Pons (tissue), 1 donor: ENCODE measurements at places on chromosomes 5 and 9.

GRCh38 chr5:180289433-180289832 is 2.5 kb downstream of the MAPK9 start:
- no peak for DNase-seq

DNA sequence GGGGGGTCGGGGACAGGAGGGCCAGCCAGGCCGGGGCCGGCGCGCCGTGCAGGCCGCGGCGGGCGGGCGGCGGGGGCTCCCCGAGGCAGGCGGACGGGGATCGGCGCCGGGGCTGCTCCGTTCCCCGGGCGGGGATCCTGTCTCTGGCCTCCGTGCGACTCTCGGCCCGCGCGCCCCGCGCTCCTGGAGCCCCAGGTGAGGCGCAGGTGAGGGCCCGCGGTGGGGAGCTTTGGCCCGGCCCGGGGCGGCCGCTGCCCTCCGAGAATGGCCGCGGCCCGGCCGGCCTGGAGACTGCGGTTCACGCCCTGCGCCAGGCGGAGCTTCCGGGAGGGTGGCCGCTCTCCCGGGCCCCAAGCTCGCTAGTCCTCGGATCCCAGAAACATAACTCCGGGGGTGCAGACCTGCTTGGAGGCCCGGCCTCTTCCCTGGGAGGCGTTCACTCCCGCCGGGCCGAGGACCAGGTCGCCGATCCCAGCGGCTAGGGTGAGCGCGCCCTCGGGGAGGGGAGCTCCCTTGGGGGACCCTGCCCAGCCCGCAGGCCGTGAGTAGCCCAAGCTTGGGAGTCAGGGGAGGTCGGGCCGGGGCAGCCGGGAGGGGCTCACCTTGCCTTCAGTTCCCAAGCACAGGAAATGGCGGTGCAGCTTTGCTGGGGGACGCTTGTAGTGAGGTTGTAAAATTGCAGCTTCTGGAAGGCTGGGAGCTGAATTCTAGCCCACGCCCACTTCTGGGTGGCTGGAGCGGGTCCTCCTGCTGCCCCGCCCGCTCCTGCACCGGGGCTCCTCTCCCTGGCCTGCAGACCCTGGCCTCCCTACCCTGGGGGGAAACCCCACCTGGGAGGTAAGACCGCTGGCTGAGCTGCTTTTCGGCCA is 723 bp downstream of the PPP1R26 start:
- no peak for DNase-seq

DNA sequence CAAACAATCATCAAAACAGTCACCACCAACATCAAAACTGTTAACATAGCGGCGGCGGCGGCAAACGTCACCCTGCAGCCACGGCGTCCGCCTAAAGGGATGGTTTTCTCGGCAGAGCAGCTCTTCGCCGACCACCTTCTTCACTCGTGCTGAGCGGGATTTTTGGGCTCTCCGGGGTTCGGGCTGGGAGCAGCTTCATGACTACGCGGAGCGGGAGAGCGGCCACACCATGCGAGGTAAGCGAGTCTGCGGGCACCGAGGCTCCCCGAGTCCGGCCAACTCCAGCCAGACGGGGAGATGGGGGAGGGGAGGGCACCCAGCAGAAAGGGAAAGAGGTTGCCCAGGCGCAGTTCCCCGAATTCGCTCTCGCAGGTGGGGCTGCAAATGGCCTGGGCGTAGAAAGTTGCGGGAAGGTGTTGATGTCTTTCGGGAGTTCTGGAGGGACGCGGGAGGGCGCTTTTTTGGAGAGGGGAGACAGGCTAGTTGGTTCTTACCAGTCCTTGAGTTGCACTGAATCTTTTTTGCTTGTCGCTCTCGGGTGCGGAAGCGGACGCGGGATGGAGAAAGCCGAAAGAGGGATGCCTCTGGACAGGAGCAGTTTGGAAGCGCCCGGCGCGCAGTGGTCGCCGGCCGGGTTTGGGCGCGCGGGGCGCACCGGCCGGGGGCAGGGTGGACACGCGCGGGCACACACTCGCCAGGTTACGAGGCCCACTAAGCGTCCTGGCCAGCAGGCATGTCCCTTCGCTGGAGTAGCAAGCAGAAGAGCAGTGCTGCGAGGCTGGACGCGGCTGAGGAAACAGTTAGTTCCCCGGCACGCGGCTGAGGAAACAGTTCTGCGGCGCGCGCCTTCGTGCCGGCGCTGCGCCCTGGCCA is 849 bp downstream of the RORB start:
- no peak for DNase-seq

DNA sequence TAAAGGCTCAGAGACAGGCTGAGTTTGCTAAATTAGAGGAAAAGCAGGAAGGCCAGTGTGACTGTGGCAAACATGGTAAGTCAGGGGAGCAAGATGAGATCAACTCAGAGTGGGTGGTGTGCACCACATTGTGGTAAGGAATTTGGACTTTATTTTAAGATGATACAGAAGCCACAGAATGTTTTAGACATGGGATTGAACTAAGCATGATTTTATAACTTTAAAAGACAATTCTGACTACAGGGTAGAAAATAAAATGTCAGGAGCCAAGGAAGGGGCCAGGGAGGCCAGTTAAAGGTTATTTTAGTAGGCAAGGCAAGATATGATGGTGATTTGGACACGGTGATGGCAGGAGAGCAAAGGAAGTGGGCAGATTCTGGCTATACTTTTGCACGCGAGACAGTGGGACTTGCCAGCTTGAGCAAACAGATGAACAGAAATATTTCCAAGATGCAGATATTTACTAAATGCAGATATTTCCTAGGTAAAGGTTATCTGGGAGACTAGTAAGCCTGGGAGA is 53.9 kb downstream of the TSSK1B start:
- DNase-seq, result no peak

GRCh38 chr5:1801222-1801966 is at the start of gene NDUFS6:
Gene NDUFS6 (plus strand): TSS chr5:1801407. CDS start chr5:1801418, 11 bp downstream.
- DNase-seq, result peak; percentile 3

- DNase-seq, result peak; percentile 87
Measured at GRCh38 chr5:147731431-147732290, 50.9 kb downstream of the JAKMIP2 start.
